Stimulated activated CD8-positive, alpha-beta memory T cell treated with anti-CD3 and anti-CD28 coated beads, Interleukin-15, amount 100 ng/mL, for 24 hours (primary cell): ENCODE measurements at places on chromosomes 7 and 10.
A peak's percentile ranks its signal among the peaks of the same experiment; 100 is the strongest.

DNA sequence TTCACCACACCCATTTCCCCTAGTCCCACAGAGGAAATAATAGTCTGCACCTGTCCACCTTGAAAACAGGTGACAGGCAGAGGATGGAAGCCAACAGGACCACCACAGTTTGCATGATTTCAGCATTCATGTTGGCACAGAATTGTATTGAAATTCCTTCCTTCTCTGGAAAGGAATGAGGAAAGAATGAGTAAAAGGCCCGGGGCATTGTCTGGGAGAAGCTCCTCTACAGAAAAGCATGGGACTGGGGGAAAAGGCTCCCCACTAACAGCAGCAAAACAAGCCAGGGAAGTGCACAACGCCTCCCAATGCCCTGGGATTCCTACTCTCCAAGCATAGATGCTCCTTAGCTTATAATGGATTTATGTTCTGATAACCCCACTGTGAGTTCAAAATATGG is 28.5 kb upstream of the TOMM7 start:
- DNase-seq, result no peak

DNA sequence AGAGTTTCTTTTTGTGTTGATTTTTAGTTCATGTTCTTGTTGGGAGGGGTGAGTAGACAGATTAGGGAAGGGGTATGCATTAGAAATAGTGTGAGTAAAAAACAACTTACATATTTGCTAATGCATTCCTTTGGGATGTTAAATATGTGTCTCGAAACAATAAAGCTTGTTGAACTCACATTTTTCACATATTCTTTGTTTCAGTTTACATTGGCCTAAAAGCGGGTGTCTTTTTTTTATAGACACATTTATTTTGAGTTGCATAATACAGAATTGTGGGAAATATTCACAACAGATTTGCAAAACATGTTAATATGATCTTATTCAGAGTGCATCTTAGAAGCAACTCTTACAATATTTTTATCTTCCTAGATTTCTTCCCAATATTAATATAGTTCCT is 337.5 kb upstream of the CNTNAP2 start:
- no peak for DNase-seq

GRCh38 chr10:43863270-43863669 is 214.6 kb upstream of the ZNF32 start:
- DNase-seq, result no peak

GRCh38 chr10:35554036-35554435 is 51.1 kb upstream of the GJD4 start:
- no peak for DNase-seq

DNA sequence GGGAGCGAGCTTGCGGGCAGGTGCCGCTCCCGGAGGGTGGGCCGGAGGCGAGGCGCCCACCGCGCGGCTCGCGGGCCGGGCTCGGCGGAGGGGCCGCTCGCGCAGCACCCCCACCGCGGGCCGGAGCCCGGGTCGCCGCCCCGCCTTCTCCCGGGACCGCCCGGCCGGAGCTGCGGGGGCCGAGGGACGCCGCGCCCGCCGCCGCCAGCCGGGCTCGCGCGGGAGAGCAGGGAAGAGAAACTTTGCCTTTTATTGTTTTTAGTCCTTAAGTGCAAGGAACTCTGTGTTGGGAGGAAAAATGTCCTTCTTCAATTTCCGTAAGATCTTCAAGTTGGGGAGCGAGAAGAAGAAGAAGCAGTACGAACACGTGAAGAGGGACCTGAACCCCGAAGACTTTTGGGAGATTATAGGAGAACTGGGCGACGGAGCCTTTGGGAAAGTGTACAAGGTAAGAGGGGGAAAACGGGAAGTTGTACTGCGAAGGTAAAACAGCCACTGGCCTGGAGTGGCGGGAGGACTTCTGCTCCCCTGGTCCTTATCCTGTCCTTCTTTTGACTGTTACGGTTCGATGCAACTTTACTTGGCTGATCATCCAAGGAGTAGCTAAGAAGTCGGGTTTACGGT is 620 bp downstream of the SLK start:
- no peak for DNase-seq

GRCh38 chr7:69844264-69844868 is 246.1 kb downstream of the AUTS2 start:
- no peak for DNase-seq

- DNase-seq, result no peak
These were observed 590.9 kb upstream of the MGMT start for GRCh38 chr10:128875956-128876736.

DNA sequence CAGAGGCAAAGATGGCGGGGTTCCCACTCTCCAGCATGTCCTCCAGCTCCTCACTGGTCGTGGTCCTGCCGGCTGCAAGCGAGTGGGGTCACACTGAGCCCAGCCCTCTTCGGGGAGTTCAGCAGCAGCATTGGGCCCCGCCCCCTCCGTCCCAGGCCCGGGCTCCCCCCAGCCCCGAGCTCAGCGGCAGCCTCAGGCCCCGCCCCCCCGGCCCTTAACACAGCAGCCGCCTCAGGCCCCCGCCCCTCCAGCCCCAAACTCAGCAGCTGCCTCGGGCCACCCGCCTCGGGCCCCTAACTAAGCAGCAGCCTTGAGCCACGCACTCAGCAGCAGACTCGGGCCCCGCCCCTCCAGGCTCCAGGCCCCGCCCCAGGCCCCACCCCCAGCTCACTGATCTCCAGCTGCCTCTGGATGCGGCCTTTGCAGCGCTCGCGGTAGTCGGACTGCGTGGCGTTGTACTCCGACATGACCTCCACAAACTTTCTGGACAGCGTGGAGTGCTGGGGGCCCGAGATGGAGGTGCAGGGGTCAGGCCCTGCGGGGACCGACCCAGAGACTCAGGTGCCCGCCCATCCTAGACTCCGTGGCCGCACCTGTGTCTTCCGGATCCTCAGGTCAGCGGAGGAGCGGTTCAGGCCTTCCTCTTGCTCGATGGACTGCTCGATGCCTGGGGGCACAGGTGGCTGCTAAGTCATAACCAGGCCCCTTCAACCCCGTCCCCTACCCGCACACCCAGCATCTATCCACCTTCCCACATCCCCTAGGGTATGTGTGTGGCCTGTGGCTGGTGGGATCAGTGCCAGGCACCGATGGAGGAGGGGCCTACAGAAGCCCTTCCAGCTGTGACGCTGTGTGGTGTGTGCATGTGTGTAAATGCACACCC is 15.5 kb downstream of the STX1A start:
- no peak for DNase-seq

DNA sequence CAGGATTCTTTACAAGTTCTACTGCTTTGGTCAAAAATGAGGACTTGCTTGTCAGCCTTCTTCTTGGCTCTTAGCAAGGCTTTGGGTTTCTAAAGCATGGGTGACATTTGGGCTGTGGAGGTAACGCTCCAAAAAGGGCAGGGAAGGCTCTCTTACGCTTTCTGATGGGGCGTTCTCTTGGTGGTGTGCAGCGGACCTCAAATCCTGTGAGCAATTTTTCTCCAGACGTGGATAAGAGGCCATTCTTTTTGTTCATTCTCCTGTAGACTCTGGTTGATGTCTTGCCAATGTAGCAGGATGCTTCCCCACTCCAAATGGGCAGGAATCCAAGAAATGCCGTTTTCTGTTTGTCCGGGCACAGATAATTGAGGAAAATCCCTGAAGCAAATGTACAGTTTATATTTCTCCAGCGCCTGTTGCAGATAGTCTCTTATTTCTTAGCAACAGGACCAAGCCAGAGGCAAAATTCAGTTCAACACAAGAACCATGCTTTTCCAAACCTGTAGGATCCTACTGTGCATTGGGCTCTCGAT is 138.4 kb upstream of the NFE2L3 start:
- DNase-seq, result no peak

DNA sequence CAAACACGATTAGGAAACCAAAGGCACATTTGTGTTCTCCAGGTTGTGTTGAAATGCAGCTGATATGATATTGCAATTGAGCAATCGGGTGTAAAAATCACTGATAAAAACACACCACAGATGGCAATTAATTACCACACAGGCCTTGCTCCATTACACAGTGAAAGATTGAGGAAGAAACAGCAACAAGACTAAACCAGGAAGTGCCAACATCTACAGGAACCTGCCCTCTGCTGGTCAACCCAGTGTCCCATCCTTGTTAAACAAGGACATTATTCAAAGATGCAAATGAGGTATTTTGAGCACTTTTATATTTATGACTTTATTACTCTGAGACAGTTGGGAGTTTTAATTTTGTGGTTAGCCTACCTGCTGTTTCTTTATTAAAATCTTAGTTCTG is 765.6 kb upstream of the GHITM start:
- no peak for DNase-seq

- DNase-seq, result no peak
These were observed 189.1 kb downstream of the LRRTM3 start for GRCh38 chr10:67114945-67115344.

GRCh38 chr7:41384418-41384817 is 318.5 kb downstream of the INHBA start:
- DNase-seq, result no peak

- no peak for DNase-seq
These were observed 21.5 kb downstream of the ALOX5 start for GRCh38 chr10:45395554-45395953.

DNA sequence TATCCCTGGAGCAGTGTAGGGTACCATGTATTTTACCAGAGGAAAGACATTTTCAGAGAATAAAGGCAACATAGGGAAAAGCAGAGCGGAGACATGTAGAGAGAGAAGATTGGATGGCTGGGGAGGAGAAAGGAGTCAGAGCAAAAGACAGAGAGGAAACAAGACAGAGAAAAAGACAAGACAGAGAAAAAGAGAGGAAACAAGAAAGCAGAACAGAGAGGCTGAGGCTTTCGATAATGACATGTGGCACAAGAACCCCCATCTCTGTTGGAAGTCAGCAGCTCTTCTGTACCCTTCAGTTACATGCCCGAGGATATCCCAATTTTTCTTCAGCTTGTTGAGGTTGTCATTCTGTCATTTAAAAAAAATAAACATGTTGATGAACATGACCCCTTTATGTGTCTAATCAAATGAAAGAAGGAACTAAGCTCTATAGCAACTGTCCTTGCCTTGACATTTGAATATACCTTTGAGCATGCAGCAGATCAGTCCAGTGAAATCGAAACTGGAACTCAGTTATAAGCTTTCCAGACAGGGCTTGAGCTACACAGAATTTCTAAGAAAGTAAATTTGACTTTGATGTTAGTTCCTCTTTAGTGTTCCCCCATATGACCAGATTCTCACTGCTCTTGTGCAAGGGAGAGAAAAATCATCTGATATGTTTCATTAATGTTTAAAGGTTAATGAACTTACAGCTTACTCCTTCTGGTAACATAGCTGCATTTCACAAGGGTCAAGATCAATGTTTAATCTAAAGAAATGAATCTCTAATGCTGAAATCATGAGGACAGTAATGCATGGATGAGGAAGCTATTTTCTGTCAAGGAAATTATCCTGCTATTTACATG is 75.1 kb upstream of the SP4 start:
- no peak for DNase-seq

- no peak for DNase-seq
These were observed 47.5 kb downstream of the USP6NL start for GRCh38 chr10:11563936-11564335.

- no peak for DNase-seq
These were observed 573.0 kb upstream of the IGFBP3 start for GRCh38 chr7:46494028-46494427.

- DNase-seq, result no peak
These were observed 17.0 kb upstream of the WAPL start for GRCh38 chr10:86538547-86538946.

DNA sequence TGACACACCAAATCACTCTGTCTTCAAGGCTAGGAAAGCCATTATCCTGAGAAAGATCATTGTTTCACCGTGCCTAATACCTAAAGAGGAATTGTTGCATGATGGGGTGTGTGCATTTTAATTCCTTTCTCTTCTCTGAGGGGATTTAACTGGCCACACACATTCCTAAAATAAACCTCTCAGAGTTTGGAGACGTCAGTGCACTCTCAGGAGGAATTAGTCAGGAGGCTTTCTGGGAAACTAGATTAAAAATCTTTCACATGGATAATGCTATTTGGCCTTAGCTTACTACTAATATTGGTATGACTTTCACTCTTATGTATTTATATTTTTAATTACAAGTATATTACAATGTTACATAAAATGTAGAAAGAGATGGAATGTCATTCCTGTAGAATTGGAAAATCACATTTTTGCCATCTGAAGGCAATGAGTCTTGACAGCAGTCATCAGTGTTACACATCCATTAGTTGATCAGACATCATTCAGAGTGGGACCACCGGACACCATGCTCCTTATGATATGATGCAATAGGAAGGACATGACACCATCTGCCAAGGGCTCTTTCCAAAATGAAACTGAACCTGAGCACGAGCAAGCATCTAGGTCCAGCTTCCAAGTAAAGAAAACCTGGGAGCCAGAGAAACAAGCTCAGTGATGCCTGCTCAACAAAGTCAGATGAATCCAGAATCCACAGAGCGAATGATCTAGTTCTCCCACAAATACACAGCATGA is 43.1 kb upstream of the TMEM273 start:
- no peak for DNase-seq

- DNase-seq, result no peak
These were observed 51.3 kb upstream of the TCF7L2 start for GRCh38 chr10:112898540-112899390.

- DNase-seq, result no peak
These were observed 140.3 kb downstream of the VIPR2 start for GRCh38 chr7:159004411-159004810.

DNA sequence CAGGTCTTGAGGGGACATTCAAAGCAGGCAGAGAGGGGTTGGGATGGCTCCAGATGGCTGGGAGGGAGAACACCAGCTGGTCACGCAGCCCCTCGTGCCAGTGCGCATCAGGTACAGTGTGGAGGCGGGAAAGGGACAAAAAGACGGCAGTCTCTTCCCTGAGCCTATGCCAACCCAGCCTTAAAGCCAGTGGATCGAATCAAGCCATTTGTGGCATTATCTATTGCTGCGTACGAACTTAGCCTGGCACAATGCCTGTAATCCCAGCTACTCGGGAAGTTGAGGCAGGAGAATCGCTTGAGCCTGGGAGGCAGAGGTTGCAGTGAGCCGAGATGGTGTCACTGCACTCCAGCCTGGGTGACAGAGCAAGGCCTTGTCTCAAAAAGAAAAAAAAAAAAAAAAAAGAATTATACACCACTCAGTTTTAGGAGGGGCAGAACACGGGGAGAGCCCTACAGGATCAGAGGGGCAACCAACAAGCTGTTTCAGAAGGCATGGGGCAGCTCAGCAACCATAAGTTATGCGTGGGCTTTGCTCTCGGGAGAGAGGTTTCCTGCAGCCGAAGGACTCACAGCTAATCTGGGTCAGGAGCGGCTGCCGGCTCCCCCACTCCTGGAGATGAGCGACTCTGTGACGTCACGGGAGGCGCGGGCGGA is 356 bp upstream of the NDUFB2 start:
- peak; percentile 87 for DNase-seq

- DNase-seq, result no peak
These were observed 92.4 kb upstream of the BTBD16 start for GRCh38 chr10:122178655-122179054.

- no peak for DNase-seq
These were observed 31.3 kb upstream of the TRIL start for GRCh38 chr7:28989211-28989980.

GRCh38 chr10:33804584-33804983 is 470.1 kb upstream of the NRP1 start:
- DNase-seq, result no peak

- DNase-seq, result no peak
These were observed 10.6 kb downstream of the SKIDA1 start for GRCh38 chr10:21514818-21515351.

- DNase-seq, result no peak
These were observed 31.5 kb downstream of the CLIP2 start for GRCh38 chr7:74320645-74321221.
